ENCODE measurements at places on chromosomes 6 and 20. TPM values are rescaled to one million over a fixed set of nuclear protein-coding genes. Genes with fewer than 3 reads are reported as not detected.

GRCh38 chr20:53534037-53534436, 59.6 kb downstream of the ZNF217 start:
- DNase-seq, result no peak

The TMEM151B gene
- total RNA-seq, result 2.8 TPM

- DNase-seq, result no peak
Measured at GRCh38 chr6:162485464-162485863, 242.1 kb downstream of the PRKN start.

The SYTL3 gene
- 11.0 TPM for total RNA-seq

GRCh38 chr6:41471064-41471895, 74.9 kb upstream of the FOXP4 start:
- DNase-seq, result no peak

DNA sequence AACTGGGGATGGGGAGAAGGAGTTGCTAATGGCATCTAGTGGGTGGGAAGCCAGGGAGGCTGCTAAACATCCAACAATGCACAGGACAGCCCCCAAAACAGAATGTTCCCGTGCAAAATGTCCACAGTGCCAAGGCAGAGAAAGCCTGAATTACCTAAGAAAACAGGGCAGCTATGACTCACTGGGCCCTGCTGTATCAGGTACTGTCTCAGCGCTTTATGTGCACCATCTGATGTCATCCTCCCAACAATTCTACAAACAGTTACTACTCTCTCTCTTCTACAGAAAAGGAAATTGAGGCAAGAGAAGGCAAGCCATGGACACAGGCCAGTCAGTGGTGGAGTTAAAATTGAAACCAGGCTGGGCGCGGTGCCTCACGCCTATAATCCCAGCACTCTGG, 3.1 kb downstream of the YTHDF1 start:
- no peak for DNase-seq

DNA sequence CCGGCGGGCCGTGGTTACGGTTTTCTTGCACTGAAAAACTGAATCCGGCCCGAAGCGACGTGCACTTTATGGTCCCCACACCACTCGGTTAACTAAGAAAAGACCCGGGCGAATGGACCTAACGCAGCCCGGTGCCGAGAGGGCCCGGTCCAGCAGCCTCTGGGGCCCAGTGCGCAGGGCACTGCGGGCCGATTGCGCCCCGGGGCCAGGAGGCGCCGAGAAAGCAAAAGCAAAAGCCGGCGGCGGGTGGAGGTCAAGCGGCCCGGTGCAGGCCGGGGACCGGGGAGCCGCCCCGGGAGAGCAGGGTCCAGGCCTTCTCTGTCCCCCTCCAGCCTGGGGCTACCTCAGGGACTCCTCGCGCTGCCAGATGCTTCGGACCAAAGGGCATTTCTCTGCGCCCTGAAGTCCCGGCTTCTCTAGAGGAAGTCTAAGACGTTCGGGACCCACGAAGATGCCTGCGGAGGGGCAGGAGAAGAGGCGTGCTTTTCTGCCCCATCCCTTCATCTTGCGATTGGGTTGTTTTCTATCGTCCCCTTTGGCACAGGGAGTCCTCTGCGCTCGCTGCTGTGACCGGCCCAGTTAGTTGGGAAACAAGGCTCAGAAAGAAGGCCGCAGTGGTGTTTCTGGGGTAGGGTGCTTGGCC, 4.4 kb downstream of the FOXF2 start:
- no peak for DNase-seq

DNA sequence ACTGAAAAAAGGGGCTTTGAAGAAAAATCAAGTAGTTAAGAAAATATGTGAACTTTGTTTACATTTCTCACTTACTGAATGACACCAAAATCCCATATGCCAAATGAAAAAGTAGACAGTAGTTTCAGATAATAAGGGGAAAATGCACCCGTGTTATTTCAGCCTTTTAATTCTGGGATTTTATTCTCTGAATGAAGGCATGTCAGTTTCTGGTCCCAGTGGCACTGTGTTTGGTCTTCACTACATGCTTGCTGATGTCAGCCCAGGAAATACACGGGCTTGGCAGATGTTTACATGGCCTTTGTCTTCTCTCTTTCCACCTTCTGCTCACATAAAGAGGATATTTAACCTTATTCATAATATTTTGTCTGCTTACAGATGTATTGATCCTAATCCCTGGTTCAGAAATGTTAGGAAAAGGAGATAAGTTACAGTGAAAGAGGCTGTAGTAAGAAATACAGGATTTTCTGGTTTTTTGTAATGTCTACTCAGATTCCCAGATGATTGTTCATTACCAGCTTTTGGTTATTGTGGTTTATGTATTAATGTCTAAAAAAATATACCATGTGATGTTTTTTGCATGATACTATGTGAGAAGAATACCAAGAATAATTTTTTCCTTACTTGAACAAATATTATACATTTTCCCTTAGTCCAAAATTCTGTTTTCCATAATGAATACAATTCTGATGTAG, 27.7 kb downstream of the DSE start:
- DNase-seq, result no peak
